ENCODE measurements at places on chromosomes 12 and 14. TPM values are rescaled to one million over a fixed set of nuclear protein-coding genes. Genes with fewer than 3 reads are reported as not detected.

WSCD2 gene
- total RNA-seq = 0.58 TPM

DNAJC22 gene
- total RNA-seq = 0.10 TPM

NXPH4 gene
- total RNA-seq = 4.5 TPM

DNAH10 gene
- total RNA-seq = 0.03 TPM

TAS2R19 gene
- 6.0 TPM for total RNA-seq

PSMD9 gene
- 48.2 TPM for total RNA-seq

TMEM120B gene
- 30.4 TPM for total RNA-seq

CELA1 gene
- total RNA-seq = not detected

OGFOD2 gene
- 11.6 TPM for total RNA-seq

SOAT2 gene
- total RNA-seq = not detected

SAMD15 gene
- 0.76 TPM for total RNA-seq

Measured in GM23338 (cell line).